ENCODE measurements at places on chromosomes 2 and 18.
A peak's percentile ranks its signal among the peaks of the same experiment; 100 is the strongest.

DNA sequence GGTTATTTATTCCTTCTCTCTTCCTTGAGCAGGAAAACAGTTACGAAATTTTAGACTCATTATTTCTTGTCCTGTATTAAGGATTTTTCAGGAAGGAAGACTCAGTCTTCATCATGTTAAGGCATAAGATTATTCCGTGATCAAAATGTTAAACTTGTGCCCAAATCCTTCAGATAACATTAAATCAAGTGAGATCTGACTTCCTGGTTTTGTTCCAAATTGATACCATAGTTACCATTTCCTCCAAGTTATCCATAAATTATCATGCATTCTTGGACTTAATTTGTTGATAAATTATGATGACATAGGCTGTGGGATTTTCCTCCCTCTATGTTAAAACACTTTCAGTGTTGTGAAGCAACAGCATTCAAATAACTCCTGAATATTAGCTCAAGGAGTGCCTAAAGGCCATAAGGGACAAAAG is 31.9 kb downstream of the EFEMP1 start:
- no peak for DNase-seq

DNA sequence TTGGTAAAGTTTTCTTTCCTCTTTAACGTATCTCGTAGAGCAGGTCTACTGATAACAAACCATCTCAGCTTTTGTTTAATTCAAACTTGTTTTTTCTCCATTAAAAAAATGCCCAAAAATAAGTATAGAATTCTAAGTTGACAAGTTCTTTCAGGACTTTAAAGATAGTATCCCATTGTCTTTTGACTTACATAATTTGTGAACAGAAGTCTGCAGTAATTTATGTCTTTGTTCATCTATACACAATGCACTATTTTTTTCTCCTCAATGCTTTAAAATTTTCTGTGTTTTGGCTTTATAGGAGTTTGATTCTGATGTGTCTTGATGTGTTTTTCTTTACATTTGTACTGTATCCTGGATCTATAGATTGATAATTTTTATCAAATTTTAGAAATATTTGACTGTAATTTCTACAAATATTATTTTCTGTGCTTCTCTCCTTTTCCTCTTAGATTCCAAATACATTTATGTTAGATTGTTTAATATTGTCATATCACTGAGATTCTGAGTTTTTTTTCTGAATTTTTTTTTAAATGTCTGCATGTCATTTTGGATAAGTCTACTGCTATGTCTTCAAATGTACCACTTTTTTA is 143.3 kb downstream of the FTCDNL1 start:
- no peak for DNase-seq

DNA sequence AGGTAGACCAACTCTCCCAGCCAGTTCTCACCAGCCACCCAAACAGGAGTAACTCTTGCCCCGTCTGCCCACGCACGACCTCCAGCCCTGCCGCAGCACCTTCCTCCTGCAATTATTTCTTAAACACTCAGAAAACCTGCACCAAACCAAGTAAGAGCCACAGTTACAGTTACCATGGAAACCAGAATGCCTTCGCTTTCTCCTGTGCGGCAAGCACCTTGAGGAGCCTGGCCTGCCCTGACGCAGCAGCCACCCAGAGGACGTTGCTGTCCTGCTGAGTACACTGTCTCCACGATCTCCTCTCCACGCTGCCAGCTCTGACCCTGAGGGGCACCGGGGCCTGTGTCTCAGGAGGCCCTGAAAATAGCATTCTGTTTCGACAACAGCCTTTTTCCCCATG is 94.3 kb upstream of the SMIM21 start:
- DNase-seq: no peak

- DNase-seq: no peak
Measured at GRCh38 chr18:58761970-58762780, 90.9 kb downstream of the MALT1 start.

DNA sequence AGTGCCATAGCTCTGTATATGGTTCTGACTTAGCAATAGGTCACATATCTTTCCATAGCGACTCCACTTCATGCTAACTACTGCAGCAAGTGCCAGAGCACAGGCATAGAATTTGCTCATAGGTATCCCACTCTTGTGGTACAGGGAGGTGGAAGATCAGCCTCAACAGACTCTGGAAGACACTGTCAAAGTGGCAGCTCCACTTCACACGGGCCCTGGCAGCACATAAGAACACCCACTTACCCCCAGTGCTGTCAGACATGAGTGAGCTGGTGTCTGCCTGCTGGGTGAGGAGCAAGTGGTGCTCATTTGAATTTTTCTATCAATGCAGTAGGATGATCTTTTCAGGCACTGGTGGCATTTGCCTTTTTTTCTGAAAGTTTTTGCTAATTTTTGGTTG is 48.6 kb downstream of the BCL2L11 start:
- DNase-seq: no peak

DNA sequence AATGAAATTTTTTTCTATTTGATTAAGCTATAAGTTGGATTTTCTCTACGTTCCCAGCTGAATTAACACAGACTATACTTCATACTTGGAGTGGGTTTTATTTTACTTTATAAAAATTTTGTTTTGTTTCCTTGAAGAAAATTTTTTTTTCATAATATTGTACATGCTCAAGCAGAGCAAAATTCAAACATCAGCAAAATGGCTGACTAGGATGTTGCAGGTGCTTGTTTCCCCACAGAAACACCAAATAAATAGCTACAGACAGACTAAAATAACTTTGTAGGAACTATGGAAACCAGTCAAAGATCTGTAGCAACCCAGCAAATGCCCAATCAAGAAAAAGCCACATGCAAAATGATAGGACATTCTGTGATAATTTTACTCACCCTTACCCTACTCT is 82.3 kb downstream of the CCDC138 start:
- no peak for DNase-seq

DNA sequence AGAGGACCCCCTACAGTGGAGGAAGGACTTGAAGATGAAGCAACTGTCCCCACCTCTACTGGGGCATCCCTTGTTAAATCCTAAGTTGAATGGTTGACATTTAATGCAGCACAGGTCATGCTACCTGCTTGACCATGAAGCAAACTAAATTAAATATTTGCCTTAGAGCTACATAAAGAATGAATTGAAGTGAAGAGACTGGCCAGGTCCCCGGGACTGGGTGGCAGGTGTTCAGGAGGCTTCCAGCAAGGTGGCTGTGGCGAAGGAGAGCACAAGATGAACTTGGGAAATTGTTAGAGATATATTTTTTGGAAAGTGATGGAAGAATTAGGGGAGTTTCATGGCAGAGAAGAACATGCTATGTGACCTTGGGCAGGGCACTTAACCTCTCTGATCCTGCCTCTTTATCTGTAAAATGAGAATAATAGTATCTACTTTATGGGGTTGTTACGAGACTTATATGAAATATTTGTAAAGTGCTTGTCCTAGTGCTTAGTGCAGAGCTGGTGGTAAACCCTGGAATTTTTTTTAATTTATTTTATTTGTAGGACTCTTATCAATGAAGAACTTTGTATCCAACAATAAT is 37.3 kb downstream of the EFR3B start:
- no peak for DNase-seq

DNA sequence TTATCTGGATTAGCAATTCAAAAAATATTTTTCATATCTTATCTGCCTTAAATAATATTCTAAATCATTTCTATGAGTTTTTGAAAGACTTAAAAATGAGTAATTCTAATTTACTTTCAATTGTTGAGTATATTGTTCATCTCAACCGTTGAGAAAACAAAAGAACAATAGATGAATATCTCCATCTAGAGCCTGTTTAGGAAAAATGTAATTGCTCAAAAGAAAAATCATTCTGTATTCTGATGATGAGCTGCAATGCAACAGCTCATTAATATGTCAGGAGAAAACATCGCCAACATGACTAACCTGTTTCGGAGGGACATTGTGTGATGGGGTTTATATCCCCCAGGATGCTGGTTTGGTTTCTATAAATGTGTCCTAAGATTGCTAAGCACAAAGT is 417.6 kb downstream of the SUCLG1 start:
- no peak for DNase-seq

DNA sequence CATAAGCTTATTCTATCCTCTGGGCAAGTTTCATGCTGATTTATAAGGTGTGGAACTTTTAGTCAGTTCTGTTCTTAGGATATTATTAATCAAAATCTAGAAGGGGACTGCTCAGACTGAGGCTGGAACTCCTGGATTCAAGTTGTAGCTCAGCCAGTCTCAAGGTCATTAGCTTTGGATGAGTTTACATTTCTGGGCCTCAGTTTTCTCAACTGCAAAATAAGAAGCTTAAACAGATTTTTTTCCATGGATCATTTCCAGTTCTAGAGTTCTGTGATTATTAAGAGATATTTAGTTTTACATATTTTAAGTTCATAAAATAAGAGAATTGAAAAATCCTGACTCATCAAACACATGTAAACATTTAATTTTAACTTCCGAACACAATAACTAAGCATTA is 442.5 kb upstream of the PKDCC start:
- no peak for DNase-seq

DNA sequence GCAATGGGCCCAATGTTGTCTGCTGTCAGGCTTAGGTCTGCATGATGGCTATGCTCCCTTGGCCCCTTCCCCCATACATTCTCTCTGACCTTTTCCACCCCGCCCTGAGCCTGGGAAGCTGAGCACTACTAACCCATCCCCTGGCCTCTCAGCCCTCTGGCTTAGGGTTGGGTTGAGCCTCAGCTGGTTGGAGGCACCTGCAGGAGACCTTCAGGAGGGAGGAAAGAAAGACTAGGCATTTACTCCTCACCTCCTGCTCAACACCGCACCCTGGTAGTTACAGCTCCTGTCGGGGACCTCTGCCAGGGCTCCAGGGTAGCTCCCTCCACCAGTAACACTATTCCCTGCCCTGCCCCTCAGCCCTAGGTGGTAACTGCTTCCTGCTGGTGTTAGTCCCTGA is 80.5 kb downstream of the GALNT14 start:
- no peak for DNase-seq

DNA sequence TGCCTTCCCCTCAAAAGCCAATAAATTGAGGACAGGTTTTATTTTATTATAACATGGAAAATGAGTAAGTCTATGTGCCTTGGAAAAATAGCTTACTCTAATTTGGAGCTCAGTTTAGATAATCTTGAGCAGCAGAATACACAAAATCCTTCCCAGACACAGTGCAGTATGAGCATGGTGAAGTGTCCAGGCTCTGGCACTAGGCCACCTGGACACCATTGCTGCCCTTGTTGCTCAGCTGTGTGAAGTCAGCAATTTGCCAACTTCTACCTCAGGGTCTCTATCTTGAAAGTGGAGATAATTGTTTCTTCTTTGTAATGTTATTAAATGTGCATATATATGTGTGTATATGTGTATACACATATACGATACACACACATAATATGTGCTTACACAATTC is 104.9 kb upstream of the CAVIN2 start:
- DNase-seq: no peak

GRCh38 chr2:113895301-113895700 is 5.4 kb downstream of the ACTR3 start:
- DNase-seq: no peak

GRCh38 chr18:55821219-55821618 is 233.2 kb upstream of the TCF4 start:
- no peak for DNase-seq

DNA sequence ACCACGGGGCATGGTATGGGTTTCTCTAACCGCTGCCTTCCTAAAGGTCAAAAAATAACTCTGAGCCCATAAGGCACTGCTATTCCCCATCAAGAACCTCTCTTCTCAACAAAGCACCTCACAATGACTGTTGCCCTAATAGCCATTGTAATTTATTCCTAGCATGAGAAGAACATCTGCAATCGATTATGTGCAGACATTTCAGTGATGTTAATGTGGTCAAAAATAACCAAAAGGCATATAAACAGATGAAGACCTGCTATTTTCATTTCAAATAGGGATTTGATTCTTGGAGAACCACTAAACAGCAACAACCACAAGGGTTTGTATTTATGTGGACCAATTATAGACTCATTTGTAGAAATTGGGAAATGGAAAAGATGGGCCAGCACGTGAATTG is 356.6 kb downstream of the FBXO15 start:
- no peak for DNase-seq

- DNase-seq: peak; percentile 19
Measured at GRCh38 chr2:54503192-54503591, 47.1 kb downstream of the SPTBN1 start.

Measured in stimulated activated CD8-positive, alpha-beta memory T cell treated with anti-CD3 and anti-CD28 coated beads, Interleukin-2, amount 100 ng/mL, for 48 hours (primary cell).